ENCODE measurements at places on chromosomes 16 and 17.

- DNase-seq = no peak
Measured at GRCh38 chr17:44584443-44584842, 27.2 kb downstream of the FZD2 start.

GRCh38 chr17:9553596-9553995, 22.0 kb downstream of the STX8 start:
- DNase-seq = no peak

GRCh38 chr16:10522966-10523365, 57.4 kb downstream of the EMP2 start:
- DNase-seq = no peak

DNA sequence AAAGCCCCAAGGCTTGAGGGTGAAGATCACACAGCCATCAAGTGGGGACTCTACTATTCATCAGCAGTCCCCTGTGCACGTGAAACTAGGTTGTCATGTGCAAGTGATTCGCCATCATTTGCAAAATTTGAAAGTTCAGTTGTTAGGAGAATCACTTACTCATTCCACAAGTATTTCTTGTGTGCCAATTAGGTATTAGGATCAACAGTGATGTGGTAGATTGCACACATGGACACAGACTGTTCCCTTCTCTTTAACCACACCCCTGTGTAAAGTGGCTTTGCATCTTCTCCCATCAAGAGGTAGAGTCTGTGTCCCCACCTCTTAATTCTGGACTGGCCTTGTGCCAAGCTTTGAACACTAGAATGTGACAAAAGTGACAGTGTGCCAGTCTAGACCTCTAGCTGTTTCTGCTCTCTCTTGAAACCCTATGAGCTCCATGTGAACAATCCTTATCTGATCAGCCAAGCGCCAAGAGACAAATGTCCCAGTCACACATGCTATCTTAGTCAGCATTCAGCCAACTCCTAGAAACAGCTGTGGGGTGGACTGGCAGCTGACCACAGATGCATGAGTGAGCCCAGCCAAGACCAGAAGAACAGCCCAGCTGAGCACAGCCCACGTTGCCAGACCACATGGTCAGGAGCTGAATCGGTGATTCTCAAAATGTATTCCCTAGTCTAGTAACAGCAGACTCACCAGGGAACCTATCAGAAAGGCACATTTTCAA, 31.5 kb upstream of the SHISA9 start:
- no peak for DNase-seq

GRCh38 chr16:50555952-50556673, 7.9 kb downstream of the NKD1 start:
- peak; percentile 49 for DNase-seq

- no peak for DNase-seq
Measured at GRCh38 chr17:29238133-29238850, 8.4 kb upstream of the CRYBA1 start.

DNA sequence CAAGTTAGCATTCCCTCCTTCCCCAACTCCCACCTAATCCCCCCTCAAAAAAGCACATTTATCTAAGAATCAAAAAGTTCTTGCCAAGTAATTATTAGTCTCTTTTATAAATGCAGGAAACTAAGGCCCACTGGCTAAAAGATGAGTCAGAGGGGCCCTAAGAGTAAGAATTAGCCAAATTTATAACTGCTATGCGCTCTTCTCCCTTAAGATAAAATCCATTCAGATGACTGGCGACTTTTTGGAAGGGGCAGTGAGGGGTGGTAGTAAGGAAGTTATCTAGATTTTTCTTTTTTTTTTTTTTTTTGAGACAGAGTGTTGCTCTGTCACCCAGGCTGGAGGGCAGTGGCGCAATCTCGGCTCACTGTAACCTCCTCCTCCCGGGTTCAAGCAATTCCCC, 17.1 kb downstream of the ZNF652 start:
- no peak for DNase-seq

GRCh38 chr16:89706518-89707260, 5.2 kb upstream of the SPATA2L start:
- DNase-seq = no peak

GRCh38 chr17:65743308-65743655, 181.8 kb upstream of the AXIN2 start:
- no peak for DNase-seq

- DNase-seq = peak; percentile 49
Measured at GRCh38 chr17:54906683-54907082, 6.0 kb downstream of the TOM1L1 start.

GRCh38 chr16:58040945-58041627, 15.5 kb downstream of the MMP15 start:
- no peak for DNase-seq
